ENCODE measurements at places on chromosomes 7 and 10.

GRCh38 chr10:70699063-70699658, 26.9 kb downstream of the ADAMTS14 start:
- DNase-seq, result no peak

DNA sequence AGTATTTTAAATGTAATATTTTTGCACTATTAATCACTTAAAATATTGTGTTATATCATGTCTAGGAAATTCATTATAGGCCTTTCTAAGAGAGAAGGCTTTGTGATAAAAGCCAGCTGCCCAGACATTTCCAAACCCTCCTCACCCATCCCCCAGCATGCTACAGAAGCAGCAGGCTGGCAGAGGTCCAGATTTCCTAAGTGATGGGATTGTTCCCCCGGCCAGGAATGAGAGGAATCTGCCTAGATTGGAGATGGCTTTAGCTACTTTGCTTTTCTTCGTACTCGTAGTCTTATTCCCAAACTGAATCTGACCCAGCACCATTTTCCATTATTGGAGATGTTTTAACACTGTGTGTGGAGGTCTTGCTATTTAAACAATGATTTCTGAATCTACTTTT, 29.4 kb downstream of the CDK14 start:
- DNase-seq, result peak; percentile 20

DNA sequence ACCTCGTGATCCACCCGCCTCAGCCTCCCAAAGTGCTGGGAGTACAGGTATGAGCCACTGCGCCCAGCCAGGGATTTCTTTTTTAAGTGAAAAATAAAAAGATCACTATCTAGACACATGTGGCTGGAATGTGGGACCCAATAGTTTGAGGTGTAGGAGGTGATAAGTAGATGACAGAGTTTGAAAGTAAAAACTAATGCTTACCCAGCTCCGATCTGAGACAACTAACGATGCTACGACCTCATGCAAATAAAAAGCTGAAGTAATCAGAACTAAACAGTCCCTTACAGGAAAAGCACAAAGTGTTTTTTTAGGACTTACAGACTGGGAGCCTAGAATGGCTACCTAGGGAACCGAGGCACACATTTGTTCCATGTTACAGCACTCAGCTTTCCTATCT, 23.0 kb downstream of the PCGF6 start:
- DNase-seq, result no peak

DNA sequence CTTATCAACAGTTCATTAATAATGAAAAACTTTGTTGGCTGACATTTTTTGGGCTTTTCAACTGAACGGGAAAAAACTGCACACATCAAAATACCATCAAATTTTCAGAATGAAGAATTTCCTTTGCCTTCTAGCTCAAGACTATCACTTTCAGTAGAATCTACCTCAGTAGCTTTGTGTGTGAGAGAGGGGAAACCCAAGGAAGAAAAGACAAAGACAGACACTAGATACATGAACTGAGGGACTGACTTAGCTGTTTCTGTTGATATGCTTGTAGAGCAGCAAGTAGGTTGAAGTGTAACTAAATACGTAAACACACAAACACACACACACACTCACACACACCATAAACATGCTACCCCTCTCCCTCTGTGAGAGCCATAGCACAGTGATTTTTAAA, 257.1 kb downstream of the CDK14 start:
- no peak for DNase-seq

GRCh38 chr10:118701529-118702323, 53.0 kb downstream of the CACUL1 start:
- DNase-seq, result no peak

- DNase-seq, result no peak
Observed at GRCh38 chr10:52609071-52609470, 163.5 kb downstream of the MBL2 start.

- no peak for DNase-seq
Observed at GRCh38 chr7:50852901-50853300, 70.2 kb upstream of the GRB10 start.

DNA sequence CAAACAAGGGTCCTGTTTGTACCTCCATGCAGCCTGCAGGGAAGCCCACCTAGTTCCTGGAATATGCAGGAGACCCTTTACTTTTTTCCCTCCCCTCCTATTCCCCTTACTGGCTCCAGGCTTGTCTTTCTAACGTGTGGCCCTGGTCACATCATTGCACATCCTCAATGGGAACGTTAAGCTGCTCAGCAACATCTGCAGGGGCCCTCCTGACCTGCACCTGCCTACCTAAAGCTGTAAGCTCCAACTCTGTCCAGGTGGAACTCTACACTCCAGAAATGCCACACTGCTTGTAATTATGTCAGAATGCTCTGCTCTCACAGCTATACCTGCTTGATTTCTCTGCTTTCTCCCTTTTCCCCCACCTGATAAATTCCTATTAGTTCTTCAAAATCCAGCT, 72.1 kb downstream of the ARMC3 start:
- no peak for DNase-seq

DNA sequence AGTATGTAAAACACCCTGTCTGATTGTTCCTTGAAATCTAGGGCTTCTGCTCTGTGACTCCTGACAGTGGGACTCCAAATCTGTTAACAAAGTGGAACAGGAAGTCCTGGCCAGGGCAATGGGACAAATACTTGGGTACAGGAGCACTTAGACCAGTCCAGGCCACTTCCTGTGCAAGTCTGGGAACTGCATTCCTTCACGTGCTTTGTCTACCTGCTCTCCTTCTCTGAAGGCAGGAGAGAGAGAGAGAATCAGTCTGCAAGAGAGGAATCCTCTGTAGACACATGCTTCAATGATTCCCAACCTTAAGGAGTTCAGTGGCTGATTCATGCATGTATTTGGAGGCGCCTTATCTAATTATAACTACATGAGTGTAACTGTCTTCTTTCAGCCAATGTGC, 530.2 kb downstream of the GATA3 start:
- no peak for DNase-seq

DNA sequence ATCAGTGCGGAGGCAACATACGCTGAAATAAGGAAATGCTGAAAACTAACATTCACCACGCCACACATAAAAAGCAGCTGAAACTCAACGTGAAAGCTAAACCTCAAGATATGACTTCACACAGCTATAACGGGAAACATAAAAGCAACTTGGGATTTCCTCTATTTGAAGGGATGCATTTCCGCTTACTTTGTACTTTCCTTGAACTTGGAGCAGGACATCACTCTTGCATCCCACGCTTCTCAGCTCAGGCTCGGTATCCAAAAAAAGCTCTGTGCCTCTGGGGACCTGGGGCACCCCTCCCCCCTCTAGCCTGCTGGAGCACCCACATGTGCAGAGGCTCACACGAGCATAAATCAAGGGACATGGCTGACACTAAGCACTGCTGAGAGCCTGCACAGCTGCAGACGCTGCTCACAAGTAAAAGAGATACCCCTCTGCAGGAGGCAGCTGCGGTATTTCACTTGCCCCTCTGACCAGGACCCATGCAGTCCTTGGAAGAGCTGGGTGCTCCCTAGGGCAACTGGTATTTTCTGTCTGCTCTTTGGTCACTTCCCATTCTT, 34.2 kb downstream of the PARD3 start:
- DNase-seq, result peak; percentile 35

- no peak for DNase-seq
Observed at GRCh38 chr7:124460056-124460450, 305.5 kb downstream of the GPR37 start.

GRCh38 chr10:108454224-108454623, 1289.7 kb upstream of the SORCS1 start:
- DNase-seq, result no peak

DNA sequence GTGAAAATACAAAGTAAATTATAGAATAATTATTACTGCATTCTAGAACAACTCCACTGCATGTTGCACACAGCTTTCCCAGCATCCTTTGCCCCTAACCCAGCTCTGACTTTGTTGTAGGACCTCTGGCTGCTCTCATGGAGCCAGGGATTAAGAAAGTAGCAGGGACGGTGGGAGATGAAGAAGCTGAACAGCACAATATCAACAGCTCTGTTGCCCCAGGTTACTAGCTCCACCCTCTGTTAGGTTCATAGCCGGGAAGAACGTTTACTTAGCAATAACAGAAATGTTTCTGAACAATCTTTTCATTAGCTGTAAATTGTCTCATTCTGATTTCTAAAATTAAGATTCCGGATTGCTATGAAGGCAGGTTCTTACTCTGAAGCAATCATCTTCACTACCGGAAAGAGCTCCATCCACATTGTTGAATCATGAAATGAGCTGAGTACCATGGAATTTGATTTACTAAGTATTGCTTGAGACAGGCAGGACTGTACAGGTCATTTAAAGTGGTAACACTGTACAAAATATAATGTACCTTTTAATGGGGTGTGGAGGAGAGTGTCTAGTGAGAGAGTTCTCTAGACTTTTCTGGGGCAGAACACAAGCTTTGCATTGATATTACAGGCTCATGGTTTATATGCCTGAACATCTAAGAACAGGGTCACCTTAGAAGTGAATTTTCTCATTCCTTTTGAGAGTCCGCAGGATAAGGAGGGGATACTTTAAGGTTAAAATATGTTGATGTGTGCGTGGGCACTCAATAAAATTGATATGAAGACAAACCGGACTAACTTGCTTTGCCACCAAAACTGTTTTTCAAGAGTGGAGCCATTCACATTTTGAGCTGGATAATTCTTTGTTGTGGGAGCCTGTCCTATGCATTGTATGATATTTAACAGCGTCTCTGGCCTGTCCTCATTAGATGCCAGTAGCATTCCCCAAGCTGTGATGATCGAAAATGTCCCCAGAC, 20.8 kb upstream of the RAB18 start:
- no peak for DNase-seq

GRCh38 chr10:13338390-13339110, 9.5 kb downstream of the SEPHS1 start:
- DNase-seq, result no peak

DNA sequence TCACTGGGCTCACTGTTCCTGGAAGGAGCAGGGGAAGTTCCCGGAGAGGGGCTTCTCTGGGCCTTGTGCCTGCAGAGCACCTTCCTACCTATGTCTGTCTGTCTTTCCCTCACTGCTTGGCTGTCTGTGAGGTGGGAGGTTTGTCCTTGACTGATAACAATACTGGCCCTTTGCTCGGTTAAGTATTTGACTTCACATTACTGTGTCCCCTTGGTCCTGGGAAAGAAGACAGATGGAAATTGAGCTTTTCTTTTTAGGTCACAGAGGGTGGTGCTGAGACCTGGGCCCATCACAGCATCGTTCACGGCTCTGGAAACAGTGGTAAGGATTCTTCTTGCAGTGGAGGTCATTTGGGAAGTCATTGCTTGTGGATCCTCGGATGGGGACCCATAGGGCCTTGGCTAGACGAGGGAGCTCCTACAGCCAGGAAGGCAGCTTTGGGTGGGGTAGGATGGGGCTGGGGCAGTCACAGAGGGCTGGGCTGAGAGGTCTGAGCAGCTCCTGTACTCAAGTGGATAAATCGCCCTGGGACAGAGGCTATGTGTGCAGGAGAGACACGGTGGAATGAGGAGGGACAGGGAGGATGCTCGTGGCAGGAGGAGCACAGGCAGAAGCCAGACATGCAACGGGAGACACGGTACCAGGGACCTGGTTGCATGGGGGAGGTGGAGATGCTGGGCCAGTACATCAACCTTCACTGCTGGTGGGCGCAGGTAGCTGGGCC, 450.2 kb downstream of the PLXNA4 start:
- DNase-seq, result no peak

- no peak for DNase-seq
Observed at GRCh38 chr7:84912993-84913635, 273.7 kb downstream of the SEMA3D start.

- no peak for DNase-seq
Observed at GRCh38 chr10:52249850-52250395, 64.2 kb upstream of the DKK1 start.

DNA sequence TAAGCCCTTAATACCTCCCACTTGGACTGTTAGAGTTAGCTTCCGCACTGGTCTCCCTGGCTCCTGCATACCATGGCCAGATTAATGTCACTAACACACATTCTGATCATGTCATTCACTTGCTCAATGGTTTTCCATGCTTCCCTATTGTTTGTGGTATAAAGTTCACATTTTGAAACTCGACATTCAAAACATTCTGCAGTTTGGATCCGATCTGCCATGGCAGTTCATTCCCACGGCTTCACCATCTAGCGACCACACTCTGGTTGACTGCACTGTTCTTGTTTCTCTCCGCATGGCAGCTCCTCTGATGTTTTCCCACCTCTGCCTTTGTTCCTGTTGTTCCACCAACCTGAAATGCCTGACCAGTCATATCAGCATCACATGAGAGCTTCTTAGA, 87.4 kb upstream of the WAC start:
- DNase-seq, result no peak

- DNase-seq, result no peak
Observed at GRCh38 chr7:41921453-41921981, 218.6 kb upstream of the INHBA start.

DNA sequence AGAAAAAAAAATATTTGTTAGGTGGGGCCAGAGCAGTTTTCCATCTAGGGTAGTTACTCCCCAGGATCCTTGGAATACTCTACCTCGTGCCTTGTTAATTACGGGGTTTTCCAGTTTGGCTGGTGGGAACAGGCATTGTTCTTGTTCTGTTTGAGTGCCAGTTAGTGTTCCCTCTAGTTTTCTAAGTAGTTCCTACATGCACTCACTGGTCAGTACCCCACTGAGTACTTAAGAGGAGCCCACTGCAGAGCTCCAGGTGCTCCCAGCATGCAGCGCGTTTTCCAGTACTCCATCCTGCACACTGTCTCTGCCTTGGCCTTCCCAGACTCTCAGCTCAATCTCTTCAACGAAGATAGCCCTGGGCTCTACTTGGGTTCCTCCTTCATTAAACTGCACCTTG, 58.0 kb downstream of the AHCYL2 start:
- DNase-seq, result peak; percentile 26

DNA sequence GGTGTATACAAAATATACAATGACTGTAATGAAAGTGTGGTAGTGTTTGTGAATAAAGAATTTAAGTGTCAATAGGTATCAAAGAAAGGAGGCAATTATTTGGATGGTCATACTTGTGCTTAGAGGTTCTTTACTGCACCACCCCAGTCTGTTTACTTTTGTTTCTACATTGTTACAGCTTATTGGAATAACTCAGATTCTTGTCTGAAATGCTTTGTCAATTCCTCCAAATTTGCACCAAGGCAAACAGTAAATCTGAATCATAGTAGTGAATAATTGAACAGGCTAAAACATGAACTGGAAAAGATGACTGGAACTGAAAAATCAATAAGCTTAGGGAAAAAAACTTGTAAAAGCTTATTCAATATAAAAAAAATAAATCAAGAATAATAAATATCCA, 319.2 kb downstream of the EXOC4 start:
- DNase-seq, result no peak

DNA sequence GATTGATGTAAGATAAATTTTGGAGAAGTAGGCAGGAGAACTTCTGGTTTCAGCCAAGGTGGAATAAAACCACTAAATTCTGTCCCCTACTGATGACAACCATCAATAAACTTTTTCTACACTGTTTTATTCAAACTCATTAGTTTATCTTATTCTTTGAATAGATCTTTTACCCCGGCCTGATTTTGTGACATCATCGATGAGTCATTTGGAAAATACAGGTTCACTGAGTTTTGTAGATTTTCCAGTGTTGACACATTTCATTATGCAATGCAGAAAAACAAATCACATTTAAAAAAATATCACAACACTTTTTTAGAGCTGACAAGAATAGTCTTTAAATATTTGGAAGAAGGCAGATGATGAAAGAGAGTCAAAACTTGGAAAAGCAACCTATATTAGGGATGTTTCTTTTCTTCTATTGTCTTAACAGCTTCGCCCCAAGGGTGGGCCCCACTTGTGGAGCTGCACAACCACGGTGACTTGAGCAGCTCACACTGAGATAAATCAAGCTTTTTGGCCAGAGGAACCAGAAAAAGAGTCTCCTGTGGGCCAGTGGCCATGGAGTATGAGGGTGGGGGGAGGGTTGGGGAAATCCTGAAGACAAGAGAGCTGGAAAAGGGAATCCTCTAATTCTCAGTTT, 112.8 kb downstream of the PTEN start:
- DNase-seq, result no peak

- DNase-seq, result peak; percentile 17
Observed at GRCh38 chr10:113929522-113929921, 75.1 kb downstream of the NHLRC2 start.

Data from NCI-H1417 (cell line).